ENCODE measurements at places on chromosomes 12 and 14.

- DNase-seq: no peak
Observed at GRCh38 chr12:113397497-113398197, 6.0 kb downstream of the SDS start.

DNA sequence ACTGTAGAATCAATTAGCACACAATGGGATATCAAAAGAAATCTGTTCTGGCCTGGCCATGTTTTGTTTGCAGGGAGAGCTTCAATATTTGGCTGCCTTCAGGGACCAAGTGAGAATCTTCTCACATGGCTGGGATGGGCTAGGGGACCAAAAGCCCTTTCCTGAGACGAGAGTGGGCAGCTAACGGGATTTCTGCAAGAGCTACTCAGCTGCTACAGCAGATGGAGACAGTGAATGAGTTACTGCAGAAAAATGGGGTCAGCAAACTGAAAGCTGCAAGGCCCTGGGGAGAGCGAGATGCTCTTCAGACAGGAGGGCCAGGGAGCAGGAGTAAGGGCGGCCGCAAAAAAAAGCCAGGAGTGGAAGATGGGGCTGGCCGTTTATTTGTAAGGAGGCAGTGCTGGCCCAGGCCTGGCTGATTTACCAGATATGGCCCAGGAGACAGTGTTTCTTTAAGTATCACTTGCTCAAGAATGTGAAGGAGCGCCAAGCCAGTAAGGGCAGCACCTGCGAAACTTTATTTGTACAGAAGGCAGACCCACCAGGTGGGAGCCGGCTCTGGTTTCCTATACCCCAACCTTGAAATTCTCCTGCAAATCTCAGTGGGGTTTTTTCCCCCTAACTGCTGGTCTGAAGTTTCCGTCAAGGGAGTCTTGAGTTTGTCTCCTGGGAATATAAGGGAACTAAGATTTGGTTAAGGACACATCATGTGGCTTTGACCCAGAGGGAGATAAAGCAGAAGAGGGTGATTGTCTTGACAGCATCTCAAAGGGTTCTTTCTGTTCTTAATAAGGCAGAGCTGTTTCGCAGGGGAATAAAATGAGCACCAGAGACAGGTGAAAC lies 57.8 kb downstream of the SSH1 start:
- no peak for DNase-seq

DNA sequence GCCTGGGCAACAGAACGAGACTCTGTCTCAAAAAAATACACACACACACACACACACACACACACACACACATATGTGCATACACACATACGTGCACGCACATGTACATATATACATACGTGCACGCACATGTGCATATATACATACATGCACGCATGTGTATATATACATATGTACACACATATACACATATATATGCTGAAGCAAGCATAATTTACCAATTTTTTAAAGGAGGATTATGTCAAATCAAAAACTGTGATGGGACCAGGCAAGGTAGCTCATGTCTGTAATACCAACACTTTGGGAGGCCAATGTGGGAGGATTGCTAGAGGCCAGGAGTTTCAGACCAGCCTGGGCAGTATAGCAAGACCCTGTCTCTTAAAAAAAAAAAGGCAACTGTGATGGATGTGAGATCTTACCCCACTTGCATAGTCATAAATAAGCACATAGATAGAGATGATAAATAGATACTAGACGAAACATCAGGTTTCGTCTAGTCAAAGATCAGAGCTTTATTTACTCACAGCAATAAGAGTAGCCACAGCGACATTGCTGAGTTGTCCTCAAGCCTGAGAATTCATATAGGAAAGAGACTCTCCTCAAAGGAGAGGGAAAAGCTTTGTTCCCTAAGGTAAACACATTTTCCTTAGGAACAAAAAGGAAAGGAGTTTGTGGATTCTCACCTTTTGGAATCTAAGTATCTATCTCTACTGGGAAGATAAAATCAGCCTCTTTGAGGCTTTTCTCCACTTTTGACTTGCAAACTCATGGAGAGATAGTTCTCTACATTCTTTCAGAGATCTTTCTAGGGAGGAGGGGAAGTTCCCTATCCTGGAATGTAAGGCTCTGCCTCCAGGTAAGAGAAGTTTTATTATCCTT lies 74.7 kb upstream of the AMN1 start:
- no peak for DNase-seq

DNA sequence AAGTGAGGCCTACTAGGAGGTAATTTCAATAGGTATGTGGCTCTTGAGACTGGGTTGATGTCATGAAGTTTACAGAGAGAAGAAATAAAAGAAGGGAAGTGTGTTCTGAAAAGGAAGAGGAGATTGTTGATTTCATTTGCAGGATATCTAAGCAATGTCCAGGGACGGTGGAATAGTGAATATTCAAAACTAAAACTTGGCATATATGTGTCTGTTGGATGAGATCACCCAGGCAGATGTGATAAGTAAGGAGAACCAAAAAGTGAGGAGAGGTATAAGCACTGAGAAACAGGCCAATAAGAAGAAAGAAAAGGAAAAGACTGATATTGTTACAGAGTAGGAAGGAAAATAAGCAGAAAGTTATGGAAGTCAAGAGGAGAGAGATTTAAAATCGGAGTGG lies 255.6 kb downstream of the PDZRN4 start:
- DNase-seq: no peak

- DNase-seq: no peak
Observed at GRCh38 chr12:49334226-49334625, 2.8 kb downstream of the C1QL4 start.

- no peak for DNase-seq
Observed at GRCh38 chr12:123912415-123913380, 59.9 kb downstream of the CCDC92 start.

- DNase-seq: no peak
Observed at GRCh38 chr12:68972595-68972994, 39.6 kb upstream of the CPM start.

DNA sequence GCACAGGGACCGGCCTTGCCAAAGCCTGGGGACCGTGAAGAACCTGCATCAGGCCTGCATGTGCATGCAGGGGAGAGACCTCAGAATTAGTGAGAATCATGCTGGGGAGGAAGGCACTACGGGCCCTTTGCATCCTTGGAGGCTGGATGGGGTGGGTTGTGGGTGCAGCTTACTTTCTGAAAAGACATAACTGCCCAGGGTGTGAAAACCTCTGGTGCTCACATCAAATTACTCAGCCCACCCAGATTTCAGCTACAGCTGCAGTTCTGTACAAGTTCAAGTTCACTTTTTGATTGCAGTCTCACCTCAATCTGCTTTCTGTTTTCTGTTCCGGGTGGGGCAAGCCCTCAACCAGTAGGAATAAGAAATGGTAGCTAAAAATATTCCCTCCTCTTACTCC lies 130.6 kb downstream of the SLC15A4 start:
- DNase-seq: no peak

- DNase-seq: no peak
Observed at GRCh38 chr12:76244300-76244699, 103.9 kb downstream of the BBS10 start.

- no peak for DNase-seq
Observed at GRCh38 chr12:1716911-1717310, 26.0 kb downstream of the ADIPOR2 start.

GRCh38 chr14:32940711-32941667 lies 2.3 kb downstream of the NPAS3 start:
- DNase-seq: no peak

DNA sequence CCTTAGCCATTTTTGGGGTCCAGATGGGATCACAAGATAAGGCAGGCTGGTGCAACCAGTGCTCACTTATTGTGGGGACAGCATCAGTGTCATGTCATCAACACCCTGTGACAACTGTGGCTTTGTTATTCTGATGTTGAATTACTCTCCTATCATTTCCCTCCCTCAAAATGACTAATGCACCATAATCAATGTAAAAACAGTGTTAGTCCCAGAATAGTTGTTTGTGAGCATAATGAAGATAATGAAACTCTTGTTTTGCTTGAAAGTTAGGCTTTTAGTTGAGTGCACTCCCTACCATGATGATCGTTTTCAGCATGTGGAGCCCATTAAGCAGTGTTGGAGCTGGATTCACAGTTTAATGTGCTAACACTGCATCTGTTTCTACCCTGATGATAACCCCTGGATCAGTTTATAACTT lies 151.4 kb downstream of the TMTC2 start:
- DNase-seq: no peak

DNA sequence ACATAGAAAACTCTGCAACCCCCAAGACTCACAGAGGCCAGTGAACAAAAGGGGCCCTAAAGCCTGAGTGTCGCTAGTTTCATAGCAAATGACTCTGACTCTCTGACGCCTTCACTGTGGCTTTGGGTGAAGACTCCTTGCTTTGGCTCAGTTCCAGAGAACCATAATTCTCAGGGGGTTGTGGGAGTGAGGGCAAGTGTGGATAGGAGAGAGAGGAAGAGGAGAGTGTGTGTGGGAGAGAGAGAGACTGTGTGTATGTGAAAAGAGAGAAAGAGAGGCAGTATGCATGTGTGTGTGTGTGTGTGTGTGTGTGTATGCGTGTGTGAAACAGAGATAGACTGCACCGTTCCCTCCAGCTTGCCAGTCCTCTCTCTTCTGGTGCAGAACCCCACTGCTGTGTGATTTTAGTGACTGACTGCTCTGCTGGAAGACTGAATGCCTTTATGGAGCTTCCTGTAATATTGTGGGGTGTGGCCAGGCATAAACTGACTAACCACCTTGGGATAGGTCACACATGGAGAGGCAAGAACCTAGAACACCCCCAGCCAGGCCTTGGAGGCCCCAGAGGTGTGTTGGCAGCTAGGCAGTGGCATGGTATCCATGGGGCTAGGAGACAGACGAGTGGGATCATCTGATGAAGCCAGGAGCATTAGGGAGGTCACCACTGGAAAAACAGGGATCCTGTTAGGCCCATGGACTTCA lies 45.9 kb upstream of the STXBP6 start:
- no peak for DNase-seq

GRCh38 chr12:66541426-66541825 lies 137.4 kb downstream of the GRIP1 start:
- DNase-seq: no peak

DNA sequence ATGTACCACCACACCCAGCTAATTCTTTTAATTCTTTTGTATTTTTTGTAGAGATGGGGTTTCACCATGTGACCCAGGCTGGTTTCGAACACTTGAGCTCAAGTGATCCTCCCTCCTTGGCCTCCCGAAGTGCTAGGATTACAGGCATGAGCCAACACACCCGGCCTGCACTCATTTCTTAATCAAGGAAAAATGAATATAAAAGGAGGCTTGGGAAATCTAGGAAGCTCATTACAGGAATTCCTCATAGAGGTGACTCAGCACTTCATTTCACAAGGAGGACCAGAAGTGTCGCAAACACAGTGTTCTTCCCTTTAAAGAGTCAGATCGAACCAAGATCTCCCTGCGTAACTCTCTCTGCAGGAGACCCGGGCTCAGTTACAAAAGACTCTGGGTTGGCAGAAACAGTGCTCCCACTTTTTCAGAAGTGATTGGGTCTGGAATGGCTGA lies 30.3 kb downstream of the NFKBIA start:
- DNase-seq: no peak

DNA sequence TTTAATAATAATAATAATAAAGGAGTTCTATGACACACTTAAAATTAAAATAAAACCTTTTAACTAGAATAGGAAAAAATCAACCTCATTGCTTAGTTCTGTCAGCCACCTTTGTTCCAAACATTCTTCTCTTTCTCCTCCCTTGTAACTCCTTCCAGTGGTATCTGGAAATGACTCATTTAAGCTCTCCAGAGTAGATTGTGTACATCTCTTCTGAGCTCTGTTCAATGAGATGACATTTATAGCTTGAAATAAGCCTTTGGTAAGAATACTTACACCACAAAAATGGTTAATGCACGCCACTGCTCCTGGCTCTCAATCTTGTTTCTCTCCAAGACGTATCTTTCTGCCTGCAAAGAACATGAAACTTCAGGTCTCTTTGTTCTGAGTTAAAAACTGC lies 70.3 kb downstream of the STAB2 start:
- DNase-seq: no peak

- no peak for DNase-seq
Observed at GRCh38 chr14:38735005-38735404, 368.0 kb downstream of the SEC23A start.

DNA sequence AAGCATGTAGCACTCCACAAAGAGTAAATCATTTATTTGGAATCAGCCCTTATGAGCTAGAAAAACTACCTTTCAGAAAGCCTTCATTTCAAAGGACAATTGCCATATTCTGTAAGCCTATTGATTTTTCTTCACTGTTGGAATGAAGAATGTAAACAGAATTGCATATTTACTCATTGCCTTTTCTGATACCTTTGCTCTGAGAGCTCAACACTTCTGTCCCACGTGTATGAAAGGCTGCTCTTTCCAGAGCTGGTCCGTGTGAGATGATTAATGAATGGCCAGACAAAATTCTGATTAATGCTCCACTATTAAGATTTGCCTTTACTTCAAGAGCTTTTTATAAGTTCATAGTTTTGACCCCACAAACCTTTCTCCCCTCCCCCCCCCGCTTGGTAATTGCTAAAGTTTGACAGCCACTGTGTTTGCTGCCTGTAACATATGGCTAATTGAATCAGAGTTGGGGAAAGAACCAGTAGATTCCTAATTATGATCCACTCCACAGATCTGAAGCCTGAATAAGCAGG lies 63.0 kb upstream of the PLEKHA5 start:
- DNase-seq: no peak

GRCh38 chr12:111166779-111167540 lies 201.9 kb downstream of the PHETA1 start:
- no peak for DNase-seq

- no peak for DNase-seq
Observed at GRCh38 chr14:83568141-83568540, 1961.8 kb upstream of the FLRT2 start.

- no peak for DNase-seq
Observed at GRCh38 chr14:66482873-66483272, 3.3 kb upstream of the CCDC196 start.

DNA sequence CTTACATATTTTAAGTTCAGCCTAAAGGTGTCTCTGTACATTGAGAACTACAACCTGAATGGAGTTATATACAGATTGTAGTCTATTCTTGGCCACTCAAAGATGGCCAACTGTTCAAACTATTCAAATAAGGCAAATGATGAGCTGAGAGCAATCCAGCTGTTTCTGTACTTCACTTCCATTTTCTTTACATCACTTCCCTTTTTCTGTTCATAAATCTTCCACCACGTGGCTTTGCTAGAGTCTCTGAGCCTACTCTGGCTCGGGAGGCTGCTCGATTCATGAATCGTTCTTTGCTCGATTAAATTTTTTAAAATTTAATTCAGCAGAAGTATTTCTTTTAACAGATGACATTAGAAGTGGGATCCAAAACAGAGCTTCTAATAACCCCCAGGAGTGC lies 879.7 kb downstream of the GALC start:
- no peak for DNase-seq

GRCh38 chr12:19639781-19640415 lies 200.6 kb downstream of the AEBP2 start:
- no peak for DNase-seq

DNA sequence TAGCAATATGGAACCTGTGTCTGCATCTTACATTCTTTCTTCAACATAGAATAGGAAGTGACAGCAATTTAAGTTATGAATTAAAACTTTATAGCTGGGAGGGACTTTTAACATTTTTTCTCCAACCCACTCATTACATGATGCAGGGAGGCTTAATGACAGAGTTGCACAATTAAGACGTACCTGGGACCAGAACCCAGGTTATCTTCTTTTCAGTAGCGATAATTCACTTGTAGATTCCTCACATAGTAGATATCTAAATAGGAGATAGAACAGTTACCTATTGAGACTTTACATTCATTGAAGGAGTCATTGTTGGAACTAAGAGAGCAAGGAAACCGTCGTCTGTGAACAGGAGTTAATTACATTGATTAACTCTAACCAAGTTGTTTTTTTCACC lies 5.1 kb downstream of the SRGAP1 start:
- no peak for DNase-seq

Measured in activated T-cell treated with anti-CD3 and anti-CD28 coated beads for 1 hour (primary cell).